NCI-H1092 (cell line): ENCODE measurements at places on chromosomes 11 and 22.

DNA sequence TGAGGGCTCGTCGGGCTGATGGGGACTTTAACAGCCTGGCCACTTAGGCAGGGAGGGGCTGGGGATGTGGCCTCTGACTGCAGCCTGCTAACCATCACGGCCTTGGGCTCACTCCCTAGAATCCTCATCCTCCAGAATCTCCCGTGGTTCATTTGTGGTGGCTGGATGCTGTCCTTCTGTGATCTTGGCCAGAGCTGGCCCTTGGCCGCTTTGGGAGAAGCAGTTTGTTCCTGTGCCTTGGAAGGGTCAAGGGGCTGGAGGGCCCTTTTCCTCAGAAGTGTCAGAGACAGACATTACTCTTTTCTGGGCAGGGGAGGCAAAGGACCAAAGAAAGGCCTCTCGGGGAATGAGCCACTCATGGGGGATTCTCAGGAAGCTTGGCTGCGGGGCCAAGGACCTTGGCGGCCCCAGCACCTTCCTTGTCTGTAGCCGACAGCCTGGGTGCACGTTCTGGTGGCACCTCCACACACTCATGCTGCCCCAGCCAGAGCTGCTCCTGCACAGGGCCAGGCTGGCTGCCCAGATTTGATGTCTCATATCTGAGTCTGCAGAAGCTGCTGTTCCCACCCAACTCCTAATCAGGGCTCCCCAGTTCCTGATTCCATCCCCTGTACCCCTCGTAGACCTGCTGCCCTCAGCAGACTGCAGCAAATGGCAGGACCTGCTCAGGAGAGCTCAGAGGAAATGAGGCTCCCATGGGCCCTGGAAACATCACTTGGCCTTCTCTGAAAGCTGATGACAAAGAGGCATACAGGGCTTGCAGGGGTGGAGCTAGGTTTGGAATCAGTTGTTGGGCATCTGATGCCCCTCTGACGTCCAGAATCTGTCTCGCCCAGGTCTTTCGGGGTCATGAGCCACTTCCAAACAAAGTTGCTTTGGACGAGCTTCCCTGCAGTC is 107.7 kb downstream of the CTTN start:
- DNase-seq = no peak

DNA sequence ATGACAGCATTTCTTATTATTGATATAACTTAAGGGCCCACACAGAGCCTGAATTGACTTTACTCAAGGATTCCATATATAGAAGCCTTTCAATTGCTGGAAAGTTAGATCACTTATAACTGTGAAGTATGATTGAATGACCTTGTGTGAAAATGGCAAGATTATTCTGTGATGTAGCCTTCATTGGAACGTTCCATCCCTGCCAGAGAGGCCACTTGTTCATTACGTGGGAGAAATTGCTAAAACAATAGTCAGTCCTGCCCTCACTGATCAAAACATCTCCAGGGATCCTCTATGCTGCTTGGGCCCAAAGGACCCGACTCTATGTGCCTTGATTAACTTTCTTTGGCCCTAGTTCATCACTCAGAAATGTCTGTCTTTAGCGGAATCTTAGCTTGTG is 159.5 kb upstream of the BLID start:
- no peak for DNase-seq

DNA sequence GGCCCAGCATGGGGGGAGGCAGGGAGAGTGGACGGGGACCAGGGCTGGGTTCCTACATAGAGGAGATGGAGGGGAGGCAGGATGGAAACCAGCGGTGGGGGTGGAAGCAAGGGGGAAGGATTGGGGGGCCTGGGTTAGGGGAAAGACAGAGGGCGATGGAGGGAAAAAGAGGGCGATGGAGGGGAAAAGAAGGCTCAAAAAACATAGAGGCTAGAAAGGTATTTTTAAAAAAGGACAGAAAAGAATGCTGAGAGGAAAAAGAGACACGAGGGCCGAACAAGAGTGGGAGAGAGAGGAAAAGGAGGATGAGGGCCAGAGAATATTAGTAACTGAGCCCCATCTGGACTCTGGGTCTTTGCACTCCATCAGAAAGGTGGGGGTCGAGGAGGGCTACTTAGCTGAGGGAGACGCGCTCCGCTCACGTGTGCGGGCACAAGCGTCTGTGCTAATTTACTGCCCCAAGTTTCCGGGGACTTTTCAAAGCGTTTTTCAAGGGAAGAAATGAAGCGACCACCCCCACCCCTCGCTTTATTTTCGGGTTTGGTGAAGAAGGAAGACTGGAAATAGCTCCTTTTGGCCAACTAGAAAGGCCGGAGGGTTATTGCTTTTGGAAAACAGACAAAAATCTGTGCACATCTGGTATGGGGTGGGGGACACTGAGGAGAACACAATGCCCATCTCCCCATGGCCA is 14.5 kb downstream of the PAX6 start:
- DNase-seq = no peak

- DNase-seq = no peak
These were observed 948 bp upstream of the MRTFA start for GRCh38 chr22:40637183-40638150.

DNA sequence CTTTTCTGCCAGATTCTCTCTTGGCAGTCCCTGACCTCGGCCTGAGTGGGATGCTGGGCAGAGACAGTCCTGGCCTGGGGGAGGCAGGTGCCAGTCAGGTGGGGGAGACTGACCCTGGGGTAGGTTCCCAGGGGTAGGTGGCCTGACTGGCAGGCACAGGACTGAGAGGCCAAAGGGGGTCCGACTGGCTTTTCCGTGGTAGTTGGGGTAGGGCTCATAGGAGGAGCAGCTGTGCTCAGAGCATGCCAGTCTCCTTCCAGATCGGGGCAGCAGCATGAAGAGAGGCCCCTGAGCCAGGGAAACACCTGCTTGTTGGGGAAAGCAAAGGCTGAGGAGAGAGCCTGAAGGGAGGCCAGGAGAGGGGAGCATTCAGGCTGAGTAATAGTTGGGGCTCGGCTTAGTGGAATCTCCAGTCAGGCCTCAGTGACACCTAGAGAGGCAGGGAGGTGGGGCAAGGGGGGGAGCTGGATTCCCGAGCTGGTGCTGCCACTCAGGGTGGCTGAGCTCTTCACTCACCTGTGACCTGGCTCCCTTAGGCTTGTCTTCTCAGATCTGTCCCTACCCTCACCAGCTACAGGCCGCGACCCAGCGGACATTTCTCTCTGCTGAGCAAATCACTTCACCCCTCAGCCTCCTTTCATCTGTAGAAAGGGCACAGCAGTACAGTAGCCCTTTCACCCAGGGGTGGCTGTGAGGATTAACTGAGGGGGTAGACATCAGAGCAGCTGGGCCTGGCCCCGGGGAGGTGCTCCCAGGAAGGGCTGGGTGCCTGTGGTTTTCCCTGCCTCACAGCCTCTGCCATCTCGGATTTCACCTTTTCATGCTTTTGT is 26.2 kb downstream of the MCM5 start:
- DNase-seq = no peak

GRCh38 chr22:39155421-39155820 is 2.9 kb upstream of the CBX7 start:
- DNase-seq = no peak

DNA sequence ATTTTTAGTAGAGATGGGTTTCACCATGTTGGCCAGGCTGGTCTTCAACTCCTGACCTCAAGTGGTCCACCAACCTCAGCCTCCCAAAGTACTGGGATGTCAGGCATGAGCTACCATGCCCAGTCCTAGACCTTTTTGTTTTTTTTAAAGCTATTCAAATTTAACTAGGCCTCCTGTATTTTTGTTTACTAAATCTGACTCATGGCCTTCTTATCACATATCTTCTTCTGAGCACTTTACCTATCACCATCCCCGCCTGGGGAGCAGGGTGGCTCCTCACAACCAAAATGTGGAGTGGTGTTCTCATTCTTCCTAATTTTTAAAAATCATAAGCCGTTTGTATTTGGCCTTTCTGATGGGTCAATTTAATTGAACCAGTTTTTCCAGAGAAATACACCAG is 92.6 kb downstream of the DBX1 start:
- DNase-seq = no peak

GRCh38 chr11:20013346-20014066 is 146.8 kb downstream of the DBX1 start:
- DNase-seq = peak; percentile 72

DNA sequence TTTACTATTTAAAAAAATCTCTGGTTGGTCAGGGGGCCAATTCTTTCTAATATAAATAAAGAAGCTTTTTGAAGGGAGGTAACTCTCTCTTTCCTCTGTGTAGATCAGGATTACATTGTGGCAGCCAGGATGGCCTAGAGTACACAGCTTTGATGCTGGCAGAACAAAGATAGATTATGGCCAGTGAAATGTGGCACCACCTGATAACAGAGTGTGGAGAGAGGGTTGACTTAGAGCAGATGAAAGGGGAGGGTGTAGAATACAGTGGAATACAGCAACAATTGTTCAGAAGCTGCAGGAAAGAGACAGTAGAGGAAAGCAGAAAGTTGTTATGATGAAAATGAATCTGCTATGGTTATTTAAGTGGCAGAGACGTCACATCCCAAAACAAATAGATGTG is 99.0 kb downstream of the FAR1 start:
- DNase-seq = no peak

DNA sequence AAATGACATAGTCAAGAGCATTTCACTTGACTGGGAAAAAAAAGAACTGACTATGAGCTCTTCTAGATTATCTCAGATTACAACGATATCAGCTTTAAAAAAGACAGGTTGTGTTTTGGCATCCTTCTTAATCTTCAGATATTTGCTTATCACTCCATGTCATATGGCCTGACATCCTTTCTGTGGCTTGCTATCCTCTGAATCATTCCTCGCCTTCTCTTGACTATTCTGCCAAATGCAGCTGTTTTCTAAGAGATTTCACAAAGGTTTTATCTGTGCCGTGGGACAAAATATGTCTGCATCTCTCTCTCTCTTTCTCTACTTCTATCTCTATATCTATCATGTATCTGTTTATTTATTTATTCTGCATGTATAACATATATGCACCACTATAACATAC is 746.1 kb downstream of the CNTN5 start:
- DNase-seq = no peak

- DNase-seq = no peak
These were observed 17.2 kb upstream of the CD59 start for GRCh38 chr11:33753304-33753967.

GRCh38 chr22:17845790-17846189 is 71.5 kb upstream of the BID start:
- DNase-seq = no peak

- DNase-seq = no peak
These were observed 22.7 kb upstream of the PLEKHB1 start for GRCh38 chr11:73623686-73624085.

DNA sequence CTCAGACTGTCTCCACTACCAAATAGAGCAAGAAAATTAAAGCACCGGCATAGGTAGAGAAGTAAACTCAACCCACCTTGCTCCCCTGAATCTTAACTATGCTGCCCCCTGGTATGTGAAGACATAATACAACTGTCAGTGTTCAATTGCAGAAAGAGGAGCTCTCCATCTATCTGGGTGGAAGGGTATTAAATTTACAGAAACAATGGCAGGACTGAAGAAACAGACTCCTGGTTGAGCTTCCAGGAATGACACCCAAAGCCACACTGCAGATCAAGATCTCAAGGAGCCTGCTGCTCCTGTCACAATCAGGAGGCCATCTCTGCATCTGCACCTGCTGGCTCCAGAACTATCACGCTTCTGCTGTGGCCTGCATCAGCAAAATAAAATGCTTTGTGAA is 132.1 kb upstream of the BMAL1 start:
- no peak for DNase-seq

- no peak for DNase-seq
These were observed 131.2 kb upstream of the MTMR2 start for GRCh38 chr11:96054870-96055705.

- DNase-seq = no peak
These were observed 22.1 kb downstream of the MTFP1 start for GRCh38 chr22:30447656-30448055.

DNA sequence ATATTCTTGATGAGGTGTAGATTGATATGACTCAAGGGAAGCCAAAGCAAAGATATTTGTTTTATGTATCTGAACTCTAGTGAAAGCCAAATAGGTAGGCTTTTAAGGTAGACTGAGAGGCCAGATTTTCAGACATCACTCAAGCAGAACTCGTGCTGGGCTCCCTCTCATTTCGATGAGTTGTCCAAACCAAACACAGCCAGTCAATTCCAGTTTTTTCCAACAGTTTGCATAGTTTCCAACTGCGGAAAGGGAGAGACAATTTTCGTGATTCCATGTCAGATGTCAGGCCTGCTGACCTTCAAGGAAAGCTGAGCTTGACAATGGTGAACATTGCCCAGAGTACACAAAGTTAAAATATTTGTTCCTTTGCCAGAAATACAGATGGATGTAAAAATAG is 110.9 kb upstream of the MPPED2 start:
- no peak for DNase-seq

DNA sequence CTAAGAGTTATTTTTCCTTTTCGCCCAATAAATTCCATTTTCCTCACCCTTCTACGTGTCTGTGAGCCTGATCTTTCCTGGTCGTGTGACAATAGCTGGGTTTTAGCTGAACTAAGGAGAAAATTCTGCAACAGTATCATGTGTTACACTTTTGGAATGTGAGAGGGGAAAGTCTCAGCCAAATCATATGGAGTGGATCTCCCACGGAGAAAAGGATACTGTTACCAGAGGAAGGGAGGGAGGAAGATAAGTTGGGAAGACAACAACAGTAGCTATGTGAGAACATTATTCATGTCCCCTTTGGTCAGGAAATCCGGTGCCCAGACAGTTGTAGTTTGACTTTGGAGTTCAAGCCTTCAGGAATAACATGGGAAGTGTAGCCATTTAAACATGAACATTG is 584.0 kb upstream of the RAG2 start:
- DNase-seq = no peak

GRCh38 chr22:40058265-40058664 is 63.5 kb downstream of the FAM83F start:
- no peak for DNase-seq

GRCh38 chr11:116257883-116258282 is 514.9 kb downstream of the BUD13 start:
- DNase-seq = no peak

DNA sequence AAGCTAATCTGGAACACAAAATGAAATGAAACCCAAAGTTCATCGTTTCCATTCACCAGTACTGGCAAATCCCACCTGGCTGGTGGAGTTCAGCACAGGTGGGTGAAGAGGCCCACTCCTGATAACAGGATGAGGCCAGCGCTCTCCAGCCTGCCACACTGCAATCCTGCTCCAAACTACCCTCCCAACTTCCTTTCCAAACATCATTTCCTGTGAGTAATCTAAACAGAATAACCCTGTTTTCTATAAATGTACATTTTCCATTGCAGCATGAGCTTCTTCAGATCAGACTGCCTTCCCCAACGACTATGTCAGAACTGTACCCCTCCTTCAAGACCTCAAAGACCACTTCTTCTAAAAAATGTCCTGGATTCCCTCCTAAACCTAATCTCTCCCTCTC is 15.9 kb upstream of the NFRKB start:
- no peak for DNase-seq

GRCh38 chr11:112871909-112872500 is 89.2 kb upstream of the NCAM1 start:
- no peak for DNase-seq

DNA sequence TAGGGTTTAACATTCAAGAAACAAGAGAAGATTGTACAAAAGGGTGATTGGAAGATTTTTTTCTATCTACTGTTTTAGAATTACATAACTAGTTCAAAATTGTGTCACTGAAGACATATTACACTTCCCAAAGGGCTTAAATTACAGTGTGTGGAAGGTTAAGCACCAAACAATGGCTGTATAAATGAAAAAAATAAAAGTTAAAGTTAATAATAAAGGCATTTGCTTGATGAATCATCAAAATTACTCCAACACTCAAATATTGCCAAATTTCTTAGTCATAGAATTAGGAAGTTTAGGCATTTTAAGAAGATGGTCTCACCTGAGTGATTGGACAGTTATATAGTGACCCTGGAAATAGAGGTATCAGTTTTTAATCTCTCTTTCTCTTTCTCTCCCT is 227.6 kb upstream of the CARD18 start:
- no peak for DNase-seq
